NCI-H1092 treated with DMSO at 0.1 percent for 48 hours (cell line): ENCODE measurements at places on chromosomes 6 and 20.

GRCh38 chr20:56588996-56589395 is 40.1 kb upstream of the TFAP2C start:
- DNase-seq, result no peak

DNA sequence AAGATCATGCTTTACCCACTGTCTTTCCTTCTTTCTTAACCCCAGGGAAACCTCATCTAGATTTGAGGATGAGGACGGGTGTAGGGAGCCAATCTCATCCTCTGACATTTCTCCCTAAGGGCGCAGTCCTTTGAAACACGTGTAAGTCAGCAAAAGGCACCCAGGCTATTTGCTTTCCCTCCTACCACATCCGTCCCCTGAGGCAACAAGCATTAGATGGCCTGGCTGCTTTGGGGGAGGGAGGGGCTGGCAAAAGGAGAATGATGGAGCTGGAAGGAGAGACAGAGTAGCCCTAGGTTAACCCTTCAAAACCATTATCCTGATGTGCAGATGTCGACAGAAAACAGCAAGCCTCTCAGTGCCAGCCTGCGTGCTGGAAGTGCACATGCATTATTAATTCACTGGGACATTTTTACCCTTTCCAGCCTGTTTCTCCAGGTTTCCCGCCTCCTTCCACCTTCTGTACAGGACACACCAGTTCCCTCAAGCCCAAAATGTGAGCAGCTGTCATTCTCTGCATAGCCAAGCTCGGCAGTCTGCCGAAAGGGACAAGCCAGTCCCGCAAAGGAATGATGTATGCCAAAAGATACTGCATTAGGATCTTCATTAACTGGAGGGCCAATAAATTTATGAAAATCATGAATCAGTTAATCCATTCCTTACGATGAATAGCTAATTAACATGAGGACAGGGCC is 547.2 kb downstream of the CD83 start:
- no peak for DNase-seq

- DNase-seq, result no peak
Measured at GRCh38 chr6:87628424-87628823, 38.5 kb downstream of the ORC3 start.

DNA sequence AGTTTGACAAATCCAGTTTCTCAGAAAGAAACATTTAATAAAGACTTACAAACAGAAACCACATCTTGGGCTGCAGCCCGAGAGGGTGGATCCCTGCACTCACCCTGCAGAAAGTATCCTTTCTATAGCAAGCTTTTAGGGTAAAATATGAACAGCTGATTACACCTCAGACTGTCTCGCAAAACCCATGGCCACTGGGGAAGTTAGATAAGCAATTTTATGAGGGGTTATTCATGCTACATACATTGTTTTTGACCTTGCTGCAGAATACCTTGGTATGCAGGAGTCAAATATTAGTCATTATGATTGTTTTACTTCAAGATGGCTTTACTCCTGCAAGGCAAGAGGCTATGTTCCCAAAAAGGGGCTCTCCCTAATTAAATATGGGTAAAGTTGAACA is 126.9 kb downstream of the OR2B2 start:
- DNase-seq, result no peak

DNA sequence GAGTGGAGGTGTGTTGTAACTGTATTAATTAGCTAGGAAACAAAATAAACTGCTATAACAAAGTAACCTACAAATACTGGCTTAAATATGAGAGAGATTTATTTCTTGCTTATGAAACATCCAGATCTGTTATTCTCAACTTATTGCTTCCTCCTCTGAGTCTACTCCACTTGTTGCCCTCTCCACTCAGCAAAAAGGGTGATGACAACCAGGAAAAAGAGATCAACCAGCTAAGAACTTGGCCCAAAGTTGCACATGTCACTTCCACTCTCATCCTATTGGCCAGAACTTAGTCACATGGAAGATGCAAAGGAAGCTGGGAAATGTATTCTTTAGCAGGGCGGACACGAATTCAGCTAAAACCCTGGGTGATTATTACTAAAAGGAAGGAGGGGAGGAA is 5.2 kb upstream of the TP53RK start:
- no peak for DNase-seq
